H4 (cell line): ENCODE measurements at places on chromosomes 5 and 9. TPM values are rescaled to one million over a fixed set of nuclear protein-coding genes. Genes with fewer than 3 reads are reported as not detected.

The FAM221B gene
- total RNA-seq, result not detected in 2 replicates

The TMEM252 gene
- not detected in 2 replicates for total RNA-seq

The PPIP5K2 gene
- total RNA-seq, result 39.1 and 46.4 TPM in 2 replicates

The GRXCR2 gene
- total RNA-seq, result not detected in 2 replicates

DNA sequence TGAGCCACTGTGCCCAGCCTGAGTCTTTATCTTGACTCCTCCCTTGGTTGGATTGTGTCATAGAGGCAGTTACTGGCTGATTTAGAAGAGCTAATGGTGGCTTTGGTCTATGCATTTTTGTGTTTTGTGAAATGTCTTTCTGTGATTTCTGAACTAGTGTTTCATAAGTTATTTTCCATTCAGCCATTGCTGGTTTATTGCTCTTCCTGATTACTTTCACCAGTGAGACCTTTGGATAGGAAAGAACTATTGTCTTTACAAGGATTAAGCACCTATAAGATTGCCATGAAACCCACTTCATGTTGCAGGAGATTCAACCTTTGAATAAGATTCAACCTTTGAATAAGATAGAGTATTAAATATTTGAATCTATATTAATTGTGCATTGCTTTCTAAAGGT lies 8.7 kb upstream of the HAPLN1 start:
- DNase-seq, result no peak

- DNase-seq, result no peak
These were observed 181.3 kb downstream of the SNCAIP start for GRCh38 chr5:122493091-122494021.
